Right lung (tissue), 10 donors: ENCODE measurements at places on chromosomes 2 and 18. TPM values are rescaled to one million over a fixed set of nuclear protein-coding genes. Genes with fewer than 3 reads are reported as not detected.

DNA sequence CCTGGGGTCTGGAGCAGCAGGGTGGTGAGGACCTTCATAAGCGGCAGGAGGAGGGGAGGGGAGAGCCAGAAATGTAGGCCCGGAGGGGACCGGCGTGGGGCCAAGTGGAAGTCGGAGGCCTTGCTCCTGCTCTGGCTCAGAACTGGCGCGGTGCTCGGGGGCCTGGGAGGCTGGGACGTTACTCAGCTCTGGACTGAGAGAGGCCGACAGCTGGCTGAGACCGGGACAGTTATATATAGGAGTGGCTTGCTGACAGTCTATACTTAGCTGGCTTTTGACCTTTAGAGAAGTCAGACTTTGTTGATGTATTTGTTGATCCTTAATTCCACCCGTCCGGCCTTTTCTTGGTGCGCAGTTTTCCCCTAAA is 15.7 kb downstream of the IGFBP5 start:
- no peak for DNase-seq

DNA sequence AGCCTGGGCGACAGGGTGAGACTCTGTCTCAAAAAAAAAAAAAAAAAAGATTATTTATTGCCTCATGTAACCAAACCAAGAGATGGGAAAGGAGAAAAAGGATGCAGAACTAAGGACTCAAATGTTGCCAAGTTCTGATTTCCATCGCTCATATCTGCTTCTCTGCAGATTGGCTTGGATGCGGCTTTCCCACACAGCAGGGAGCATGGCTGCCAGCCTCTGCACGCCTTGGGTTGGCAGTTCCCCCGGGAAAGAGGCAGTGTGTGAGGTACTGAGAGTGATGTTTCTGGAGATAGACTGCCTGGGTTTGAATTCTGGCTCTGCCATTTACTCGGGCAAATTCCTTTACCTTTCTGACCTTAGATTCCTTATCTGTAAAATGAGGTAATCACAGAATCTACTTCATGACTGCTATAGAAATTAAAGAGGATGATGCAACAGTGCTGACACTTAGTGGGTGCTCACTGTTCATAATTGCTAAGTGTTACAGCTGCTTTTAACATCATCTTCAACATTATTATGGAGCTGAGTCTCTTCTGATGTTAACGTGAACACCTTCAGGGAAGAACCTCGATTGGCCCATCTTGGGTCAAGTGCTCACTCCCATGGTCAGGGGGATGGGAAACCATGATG is 68.8 kb downstream of the ACAA2 start:
- no peak for DNase-seq

The CD8A gene
- 1.1 TPM for polyA plus RNA-seq

The RAB12 gene
- 55.6 TPM for polyA plus RNA-seq

DNA sequence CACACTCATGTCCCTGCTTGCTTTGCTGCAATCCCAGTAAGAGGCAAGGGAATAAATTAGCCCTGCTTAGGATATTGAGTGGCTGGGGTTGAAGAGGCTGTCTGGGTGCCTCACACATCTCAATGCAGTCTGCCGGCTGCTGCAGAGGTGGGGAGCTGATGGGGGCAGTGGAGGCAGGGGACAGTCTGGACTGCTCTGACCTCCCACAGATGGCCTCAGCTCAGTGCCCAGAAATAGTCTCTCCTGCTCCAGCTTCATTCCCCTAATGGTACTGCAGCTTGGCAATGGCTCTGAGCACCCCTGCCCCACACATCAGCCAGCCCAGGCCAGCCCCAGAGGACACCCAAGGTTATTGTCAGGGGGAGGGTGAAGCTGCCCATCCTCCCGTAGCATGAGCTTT is 21.5 kb upstream of the TNS1 start:
- DNase-seq, result no peak

The NPPC gene
- 0.14 TPM for polyA plus RNA-seq

GRCh38 chr2:134347756-134348155 is 93.9 kb downstream of the MGAT5 start:
- DNase-seq, result no peak

The AQP12A gene
- not detected for polyA plus RNA-seq

- DNase-seq, result no peak
Measured at GRCh38 chr2:223166983-223167650, 115.1 kb downstream of the KCNE4 start.

DNA sequence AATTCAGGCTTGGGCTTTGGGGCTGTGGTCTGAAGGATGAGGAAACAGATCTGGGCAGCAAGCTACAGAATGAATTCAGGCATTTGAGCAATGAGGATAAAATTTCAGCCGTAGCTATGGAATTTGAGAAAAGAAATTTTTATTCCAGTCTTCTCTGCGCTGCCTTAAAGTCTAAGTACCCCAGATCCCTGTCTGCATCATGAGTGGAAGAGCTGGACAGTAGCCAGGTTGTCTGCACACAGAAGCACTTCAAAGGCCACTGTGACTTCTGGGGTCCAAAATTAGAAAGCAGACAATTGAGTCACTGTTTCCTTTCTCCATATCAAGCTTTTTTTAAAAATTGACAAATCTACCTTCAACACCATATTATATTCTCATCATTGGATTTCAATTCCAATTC is 787.6 kb upstream of the GCFC2 start:
- peak; percentile 0 for DNase-seq

The PCARE gene
- 0.06 TPM for polyA plus RNA-seq

The MC5R gene
- polyA plus RNA-seq, result not detected

The RASGRP3 gene
- polyA plus RNA-seq, result 22.8 TPM

GRCh38 chr2:45176390-45176789 is 167.1 kb upstream of the SIX2 start:
- no peak for DNase-seq

The NDUFV2 gene
- polyA plus RNA-seq, result 101 TPM

GRCh38 chr2:232420463-232421188 is 14.0 kb downstream of the ALPG start:
- DNase-seq, result peak; percentile 15

DNA sequence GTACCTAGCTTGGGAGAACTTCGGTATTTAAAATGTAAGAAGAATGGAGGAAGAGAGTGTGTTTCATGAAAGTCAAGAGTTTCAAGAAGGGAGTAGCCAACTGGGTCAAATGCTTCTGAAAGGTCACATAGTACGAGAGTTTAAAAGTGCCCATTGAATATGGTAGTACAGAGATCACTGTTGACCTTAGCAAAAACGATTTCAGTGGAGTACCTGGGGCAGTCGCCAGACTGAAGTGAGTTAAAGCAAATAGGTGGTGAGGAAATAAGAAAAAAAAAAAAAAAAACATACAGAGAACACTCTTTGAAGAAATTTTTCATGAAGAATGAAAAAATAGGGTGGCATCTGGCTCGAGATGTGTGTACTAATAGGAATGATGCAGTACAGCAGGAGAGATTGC is 11.5 kb downstream of the LIPT1 start:
- no peak for DNase-seq

- DNase-seq, result no peak
Measured at GRCh38 chr2:110812726-110813645, 80.6 kb downstream of the ACOXL start.

DNA sequence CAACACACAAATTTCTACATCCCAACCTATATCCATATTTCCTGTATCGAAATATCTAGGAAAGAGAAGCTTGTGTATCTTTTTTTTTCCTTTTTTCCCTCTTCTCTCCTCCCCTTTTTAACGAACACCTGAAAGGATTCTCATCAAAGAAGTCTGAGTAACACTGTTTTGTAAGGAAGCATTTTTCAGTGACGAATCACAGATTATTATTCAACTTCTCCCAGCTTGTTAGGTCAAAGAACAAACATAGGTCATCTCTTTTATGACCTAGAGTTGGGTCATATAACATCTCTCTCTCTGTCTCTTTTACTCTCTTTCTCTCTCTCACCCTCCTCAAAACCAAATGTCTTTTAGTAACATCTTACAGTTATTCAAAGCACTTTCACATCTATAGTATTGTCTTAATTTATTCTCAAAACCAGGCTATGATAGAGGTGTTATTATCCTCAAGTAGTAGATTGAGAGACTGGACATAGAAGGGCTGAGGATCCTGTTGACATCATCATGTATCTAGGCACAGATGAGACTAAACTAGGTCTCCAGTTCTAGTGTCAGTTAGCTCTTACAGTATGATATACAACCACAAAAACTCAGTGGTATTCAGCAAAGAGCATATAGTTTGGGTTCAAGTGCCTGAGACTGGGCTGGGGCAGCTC is 80.1 kb upstream of the SPOPL start:
- no peak for DNase-seq

- no peak for DNase-seq
Measured at GRCh38 chr2:179340678-179341077, 76.0 kb upstream of the SESTD1 start.

GRCh38 chr2:12001621-12002020 is 255.2 kb downstream of the LPIN1 start:
- DNase-seq, result no peak

DNA sequence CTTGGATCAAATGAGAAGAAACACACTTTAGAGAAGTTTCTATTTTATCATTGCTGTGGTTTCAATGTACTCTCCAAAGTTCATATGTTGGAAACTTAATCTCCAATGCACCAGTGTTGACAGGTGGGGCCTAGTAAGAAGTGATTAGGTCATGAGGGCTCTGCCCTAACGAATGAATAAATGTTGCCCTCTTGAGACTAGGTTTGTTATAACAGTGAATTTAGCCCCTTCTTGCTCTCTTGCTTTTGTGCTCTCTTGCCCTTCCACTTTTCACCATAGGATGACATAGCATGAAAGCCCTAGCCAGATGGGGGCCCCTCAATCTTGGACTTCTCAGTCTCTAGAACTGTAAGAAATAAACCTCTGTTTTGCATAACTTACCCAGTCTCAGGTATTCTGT is 664.8 kb downstream of the DCC start:
- no peak for DNase-seq

The SERPINB10 gene
- polyA plus RNA-seq, result 0.31 TPM

- DNase-seq, result no peak
Measured at GRCh38 chr2:128832946-128833663, 514.4 kb upstream of the HS6ST1 start.

DNA sequence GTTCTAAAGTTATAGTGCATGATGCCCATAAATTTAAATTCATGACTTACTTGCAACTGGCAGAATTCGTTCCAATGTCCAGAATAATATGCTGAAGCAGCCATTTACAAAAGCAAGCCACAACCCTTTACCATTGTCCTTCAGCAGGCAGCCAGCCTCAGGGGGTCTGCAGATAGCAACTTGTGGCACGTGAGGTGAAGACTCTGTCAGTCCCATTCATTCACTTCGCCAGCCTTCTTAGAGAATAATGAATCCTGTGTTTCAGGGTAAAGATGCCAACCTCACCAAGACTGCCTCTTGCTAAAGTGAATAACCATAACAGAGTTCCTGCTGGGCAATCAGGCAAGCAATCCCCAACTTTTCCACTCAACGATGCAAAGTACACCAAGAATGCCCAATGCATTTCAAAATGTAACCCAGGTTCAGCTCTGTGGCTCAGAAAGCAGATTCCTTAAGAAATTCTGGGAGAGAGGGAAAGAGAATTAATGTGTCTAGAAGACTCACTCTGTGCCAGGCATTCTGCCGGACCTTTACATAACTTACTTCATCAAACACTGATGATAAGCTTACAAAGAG is 315.4 kb downstream of the NCKAP5 start:
- no peak for DNase-seq

The LRP2 gene
- 2.9 TPM for polyA plus RNA-seq

The CD28 gene
- 1.9 TPM for polyA plus RNA-seq

DNA sequence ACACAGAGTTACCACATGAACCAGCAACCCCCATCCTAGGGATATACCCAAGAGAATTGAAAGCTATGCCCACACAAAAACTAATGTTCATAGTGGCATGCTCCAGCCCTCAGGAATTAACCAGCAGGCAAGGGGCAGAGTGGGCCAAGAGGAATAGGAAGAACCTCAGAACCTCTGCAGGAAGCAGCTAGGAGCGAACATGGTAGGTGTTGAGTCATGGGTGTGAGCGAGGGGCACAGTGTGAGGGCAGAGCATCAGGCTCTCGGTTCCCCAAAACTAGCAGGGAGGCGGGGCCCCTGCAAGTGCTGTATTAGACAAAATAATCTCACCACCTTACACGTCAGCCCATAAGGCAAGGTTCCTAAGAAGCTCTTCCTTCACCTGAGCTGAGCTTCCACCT is 5.6 kb upstream of the RUFY4 start:
- DNase-seq, result no peak

The CRYGD gene
- polyA plus RNA-seq, result 0.25 TPM

GRCh38 chr18:25144820-25145219 is 207.1 kb downstream of the ZNF521 start:
- DNase-seq, result no peak

GRCh38 chr2:98487806-98488189 is 43.1 kb downstream of the INPP4A start:
- DNase-seq, result no peak

The HOXD13 gene
- not detected for polyA plus RNA-seq

GRCh38 chr2:202090530-202090929 is 17.5 kb downstream of the KIAA2012 start:
- no peak for DNase-seq

- no peak for DNase-seq
Measured at GRCh38 chr2:42031281-42032223, 16.3 kb upstream of the PKDCC start.

DNA sequence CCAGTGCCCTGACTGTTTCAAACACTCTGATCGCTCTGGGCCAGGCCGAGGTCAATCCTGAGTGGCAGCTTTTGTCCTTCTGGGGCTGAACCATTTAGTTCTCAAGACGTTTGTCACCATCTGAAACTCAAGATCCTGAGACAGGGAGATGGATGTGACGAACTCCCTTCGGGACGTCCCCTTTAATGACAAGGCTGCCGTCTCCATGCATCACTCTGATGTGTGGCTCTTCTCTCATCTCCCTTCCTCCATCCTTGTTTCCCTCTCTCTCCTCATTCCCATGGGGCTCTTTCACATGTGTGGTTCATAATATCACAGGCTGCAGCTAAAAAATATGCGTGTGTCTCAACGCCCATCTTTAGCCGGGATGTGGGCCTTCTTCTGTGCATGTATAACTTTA is 189.6 kb downstream of the DNER start:
- DNase-seq, result no peak

- no peak for DNase-seq
Measured at GRCh38 chr2:194104687-194105086, 1552.3 kb upstream of the SLC39A10 start.

DNA sequence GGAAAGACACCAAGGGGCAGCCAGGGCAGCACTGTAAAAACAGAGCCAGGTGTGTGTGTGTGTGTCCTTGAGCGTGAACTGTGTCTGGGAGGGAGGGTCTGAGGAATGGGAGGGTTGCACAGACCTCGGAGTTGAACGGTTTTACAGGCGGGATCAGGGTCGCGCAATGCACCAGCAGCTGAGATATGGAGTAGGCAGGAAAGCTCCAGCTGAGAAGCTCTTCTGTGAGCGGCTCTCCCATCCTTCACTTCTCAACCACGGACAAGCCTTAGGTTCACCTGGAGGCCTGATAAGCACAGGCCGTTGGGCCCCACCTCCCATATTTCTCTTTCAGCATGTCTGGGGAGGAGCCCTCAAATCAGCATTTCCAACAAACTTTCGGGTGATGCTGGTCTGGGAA is 12.1 kb downstream of the SERTAD2 start:
- no peak for DNase-seq

GRCh38 chr2:5530011-5530696 is 162.0 kb upstream of the SOX11 start:
- DNase-seq, result no peak

- no peak for DNase-seq
Measured at GRCh38 chr2:210054696-210055095, 52.3 kb downstream of the RPE start.

GRCh38 chr2:105883911-105884694 is 139.4 kb downstream of the NCK2 start:
- DNase-seq, result no peak

- DNase-seq, result no peak
Measured at GRCh38 chr2:46870051-46870839, 45.4 kb downstream of the MCFD2 start.
